Kasumi-1 (cell line): ENCODE measurements at places on chromosomes 7 and 10.

DNA sequence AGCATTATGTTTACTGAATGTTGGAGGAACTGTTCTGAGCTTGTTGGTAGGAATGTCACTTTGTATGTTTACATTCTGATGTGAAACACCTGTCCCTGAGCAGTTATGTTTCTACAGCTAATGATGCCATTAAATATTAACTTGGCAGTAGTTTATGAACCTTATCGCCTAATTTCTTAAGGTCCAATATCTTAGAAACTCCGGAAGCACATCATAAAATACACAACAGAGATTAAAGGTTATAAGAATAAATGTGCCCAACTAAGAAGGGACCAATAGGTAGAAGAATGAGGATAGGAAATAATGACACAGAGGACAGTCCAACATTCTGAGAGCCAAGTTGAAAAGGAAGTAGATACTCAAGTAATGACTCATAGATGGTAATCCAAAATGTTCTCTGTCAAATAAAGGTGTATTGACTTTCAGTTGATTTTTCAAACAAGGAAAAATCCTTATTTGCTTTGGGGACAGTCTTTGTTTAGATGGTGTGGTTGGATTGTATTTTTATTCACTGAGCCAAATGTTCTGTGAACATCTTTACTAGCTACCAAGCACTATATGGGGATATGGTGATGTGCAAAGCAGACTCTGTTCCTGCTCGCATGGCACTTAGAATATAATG lies 31.9 kb downstream of the LCOR start:
- DNase-seq, result no peak

DNA sequence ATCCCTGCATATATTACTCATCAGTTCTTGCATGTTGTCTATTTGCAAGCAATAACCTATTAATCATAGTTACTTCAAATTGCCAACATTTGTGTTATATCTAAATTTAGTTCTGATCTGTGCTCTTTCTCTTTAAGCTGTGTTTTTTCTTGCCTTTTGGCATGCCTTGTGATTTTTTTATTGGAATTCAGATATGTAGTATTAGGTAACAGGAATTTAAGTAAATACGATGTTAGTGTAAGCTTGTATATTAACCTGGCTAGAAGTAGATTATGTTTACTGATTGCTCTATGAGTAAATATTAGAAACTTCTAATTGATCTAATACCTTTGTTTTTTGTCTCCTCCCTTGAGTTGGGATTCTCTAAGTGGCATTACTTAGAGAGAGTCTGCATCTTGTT lies 718.9 kb upstream of the POT1 start:
- DNase-seq, result no peak

- DNase-seq, result no peak
Measured at GRCh38 chr10:43123361-43124093, 14.7 kb upstream of the CSGALNACT2 start.

DNA sequence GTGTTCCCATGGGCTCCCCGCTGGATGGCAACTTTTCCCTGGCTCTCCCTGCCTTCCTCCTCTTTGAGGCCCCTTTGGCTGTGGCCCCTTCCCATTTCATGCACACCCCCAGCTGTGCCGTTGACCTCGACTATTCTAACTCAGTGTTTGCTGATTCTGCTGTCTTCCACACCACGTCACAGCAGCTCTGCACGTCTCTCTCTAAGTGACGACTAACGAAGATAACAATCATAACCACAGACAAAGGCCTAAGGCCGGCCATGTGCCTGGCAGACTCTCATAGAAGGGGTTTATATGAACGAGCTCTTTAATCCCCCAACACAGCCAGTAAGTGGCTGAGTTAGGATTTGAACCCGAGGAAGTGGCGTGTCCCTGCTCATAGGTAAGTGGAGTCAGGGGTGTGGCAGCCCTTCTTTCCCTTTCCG lies 151.5 kb upstream of the SHH start:
- no peak for DNase-seq

DNA sequence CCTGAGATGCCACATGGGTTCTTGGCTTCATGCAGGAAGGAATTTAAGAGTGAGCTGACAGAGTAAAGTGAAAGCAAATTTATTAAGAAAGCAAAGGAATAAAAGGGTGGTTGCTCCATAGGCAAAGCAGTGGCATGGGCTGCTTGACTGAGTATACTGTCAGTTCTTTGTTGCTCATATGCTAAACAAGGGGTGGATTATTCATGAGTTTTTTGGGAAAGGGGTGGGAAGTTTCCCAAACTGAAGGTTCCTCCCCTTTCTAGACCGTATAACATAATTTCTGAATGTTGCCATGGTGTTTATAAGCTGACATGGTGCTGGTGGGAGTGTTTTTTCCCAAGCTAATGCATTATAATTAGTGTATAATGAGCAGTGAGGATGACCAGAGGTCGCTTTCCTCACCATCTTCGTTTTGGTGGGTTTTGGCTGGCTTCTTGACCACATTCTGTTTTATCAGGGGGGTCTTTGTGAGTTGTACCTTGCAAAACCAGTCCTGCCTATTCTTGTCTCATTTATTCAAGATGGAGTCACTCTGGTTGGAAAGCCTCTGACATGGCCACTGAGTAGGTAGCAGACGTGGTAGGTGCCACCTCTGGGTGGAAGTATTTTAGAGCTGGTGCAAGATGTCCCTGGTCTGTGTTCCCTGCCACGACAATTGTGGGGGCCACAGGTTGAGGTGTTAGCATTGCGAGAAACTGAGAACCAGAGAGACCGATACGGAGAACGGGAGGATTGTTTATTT lies 107.5 kb upstream of the SDK1 start:
- DNase-seq, result no peak

DNA sequence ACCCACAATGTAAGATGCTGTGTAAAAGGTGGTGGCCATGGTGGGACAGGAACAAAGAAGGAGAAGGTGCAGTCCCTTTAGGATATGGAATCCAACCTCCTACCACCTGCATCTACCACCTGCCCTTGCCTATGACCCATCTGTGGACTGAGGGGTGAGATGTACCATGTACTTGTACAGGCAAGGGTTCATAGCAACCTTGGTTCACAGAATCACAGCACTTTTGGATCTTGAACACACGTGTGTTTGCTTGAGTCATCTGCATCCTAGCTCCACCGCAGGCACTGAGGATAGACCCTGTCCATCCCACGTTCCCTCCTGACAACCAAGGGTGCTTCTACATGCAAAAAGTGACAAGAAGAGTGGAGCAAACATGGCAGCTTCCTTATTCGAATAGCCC lies 162.3 kb downstream of the GFRA1 start:
- no peak for DNase-seq
